ENCODE measurements at places on chromosomes 7 and 10. TPM values are rescaled to one million over a fixed set of nuclear protein-coding genes. Genes with fewer than 3 reads are reported as not detected.

The ADCYAP1R1 gene
- total RNA-seq = 0.52 TPM

The OR2A7 gene
- 16.8 TPM for total RNA-seq

The HOXA9 gene
- total RNA-seq = 44.7 TPM

The PDIA4 gene
- 55.9 TPM for total RNA-seq

The FBXO24 gene
- total RNA-seq = 0.97 TPM

The INMT gene
- 5.4 TPM for total RNA-seq

The TAS2R4 gene
- 1.1 TPM for total RNA-seq

The SEC61G gene
- total RNA-seq = 113 TPM

The ERVW-1 gene
- not detected for total RNA-seq

The HTRA1 gene
- total RNA-seq = 113 TPM

The TRPV5 gene
- total RNA-seq = not detected

Data from lower leg skin (tissue), 4 donors.